Activated naive CD4-positive, alpha-beta T cell treated with anti-CD3 and anti-CD28 coated beads, Interleukin-2, amount 50 U/mL, for 72 hours (primary cell): ENCODE measurements at places on chromosomes 1 and 21. TPM values are rescaled to one million over a fixed set of nuclear protein-coding genes. Genes with fewer than 3 reads are reported as not detected.

- DNase-seq, result no peak
Measured at GRCh38 chr1:41920658-41921057, 1.9 kb upstream of the HIVEP3 start.

DNA sequence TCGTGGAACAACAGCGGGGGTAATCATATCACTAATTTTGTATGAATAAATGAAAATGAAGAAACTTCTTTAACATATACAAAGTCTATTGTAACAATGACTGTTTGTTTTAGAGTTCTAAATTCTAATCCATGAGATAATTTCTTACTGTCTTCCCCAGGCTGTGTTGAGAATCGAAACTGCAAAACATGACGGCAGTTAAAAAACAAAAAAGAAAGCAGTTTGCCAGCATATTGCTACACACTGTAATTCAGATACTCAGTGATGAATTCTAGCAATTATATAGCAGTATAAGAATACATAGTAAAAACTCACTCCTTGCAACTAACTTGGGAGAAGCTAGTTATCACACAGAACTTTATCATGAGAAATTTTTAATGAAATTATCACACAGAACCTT is 22.1 kb downstream of the INSL5 start:
- DNase-seq, result no peak

DNA sequence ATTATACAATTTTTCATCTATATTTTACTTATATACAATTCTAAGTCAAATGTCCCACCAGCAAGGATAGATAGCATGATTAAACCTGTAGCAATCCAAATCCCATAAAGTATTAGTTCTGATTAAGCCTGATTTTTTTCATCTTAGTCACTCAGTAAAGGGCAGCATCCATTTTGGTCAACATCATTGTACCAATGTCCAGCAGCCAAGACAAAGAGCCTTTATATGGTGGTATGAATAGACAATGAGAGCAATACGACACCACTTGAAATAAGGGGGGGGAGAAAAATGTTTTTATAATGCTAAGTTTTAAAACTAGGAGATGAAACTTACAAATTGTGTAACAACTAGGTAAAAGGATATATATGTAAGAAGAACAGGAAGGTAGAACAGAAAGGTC is 7.4 kb downstream of the ZNF644 start:
- no peak for DNase-seq

DNA sequence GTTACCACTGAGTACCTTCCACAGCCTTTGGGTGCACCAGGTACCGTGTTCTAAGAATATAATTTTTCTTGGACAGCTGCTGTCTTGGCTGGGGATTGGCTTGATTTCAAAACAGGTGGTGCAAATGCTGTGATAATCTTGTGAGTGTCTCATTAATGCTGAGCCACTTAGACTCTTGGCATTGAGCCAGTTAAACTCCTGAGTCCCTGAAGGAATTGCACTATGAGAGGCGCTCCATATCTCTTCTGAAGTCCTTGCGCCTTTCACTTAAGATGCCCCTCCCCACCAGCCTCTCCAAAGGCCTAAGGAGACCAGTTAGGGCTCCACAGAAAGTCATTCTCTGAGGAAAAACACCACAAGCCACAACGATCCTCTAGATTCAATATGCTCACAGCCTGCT is 51.0 kb downstream of the BACH1 start:
- no peak for DNase-seq

DNA sequence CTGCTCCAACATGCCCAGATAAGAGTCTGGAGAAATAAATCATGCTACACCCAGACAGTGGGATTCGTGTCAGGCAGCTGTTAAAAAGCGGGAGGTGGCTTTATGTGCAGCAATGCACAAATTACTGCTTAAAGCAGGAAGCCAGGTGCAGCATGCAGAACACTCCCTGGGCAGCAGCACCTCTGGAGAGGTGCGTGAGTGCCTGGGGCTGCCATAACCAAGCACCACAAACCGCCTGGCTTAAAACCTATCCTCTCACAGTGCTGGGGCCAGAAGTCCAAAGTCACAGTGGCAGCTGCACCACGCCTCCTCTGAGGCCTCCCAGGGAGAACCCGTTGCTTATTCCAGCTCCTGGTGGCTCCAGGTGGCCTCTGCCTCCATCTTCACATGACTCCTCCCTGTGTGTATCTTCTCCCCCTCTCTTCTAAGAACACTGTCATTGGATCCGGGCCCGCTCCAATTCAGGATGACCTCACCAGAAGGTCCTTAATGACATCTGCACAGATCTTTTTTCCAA is 115.6 kb downstream of the SIK1 start:
- DNase-seq, result no peak

DNA sequence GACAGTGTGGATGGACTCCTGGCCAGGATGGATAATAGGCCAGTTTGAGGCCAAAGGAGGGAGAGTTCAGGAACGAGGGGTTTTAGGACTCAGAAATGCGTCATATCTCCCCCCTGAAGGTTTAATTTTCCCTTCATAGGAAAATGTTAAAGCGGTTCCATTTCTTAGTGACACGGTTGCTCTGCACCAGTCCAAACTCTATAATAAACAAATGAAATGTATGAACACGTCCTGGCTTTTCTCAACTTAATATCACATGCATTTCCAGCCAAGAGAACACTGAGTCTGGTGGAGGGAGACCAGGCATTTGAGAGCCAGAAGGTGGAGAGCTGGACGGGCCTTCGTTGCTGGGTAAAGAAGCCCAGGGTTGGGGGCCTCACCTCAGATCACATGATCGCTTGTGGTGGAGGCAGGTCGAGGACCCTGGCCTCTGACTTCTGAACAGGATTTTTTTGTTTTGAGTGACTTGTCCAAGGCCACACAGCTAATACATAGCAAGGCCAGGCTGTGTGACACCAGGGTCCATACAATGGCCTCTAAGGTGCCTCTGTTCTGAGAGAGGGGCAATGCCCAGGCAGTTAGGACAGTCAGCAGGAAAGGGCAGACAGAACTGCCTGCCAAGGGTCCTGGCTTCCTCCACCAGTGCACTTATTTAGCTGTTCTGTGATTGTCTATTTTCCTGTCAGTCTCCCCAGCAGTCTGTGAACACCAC is 11.4 kb downstream of the SLC1A7 start:
- DNase-seq, result peak; percentile 50

DNA sequence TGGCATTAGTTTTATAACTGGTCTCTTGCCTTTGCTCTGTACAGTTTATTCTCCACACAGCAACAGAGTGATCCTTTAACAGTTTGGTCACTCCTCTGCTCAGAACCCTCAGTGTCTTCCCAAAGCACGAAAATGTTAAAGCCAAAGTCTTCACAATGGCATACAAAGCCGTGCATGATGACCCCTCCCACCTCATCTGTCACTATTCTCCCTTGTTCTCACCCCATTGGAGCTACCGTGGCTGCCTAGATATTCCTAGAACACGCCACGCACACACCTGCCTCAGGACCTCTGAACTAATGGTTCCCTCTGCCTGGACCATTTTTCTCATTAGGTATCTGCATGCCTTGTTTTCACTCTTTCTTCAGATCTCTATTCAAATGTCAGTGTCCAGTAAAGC is 8.6 kb upstream of the SEMA4A start:
- no peak for DNase-seq

DNA sequence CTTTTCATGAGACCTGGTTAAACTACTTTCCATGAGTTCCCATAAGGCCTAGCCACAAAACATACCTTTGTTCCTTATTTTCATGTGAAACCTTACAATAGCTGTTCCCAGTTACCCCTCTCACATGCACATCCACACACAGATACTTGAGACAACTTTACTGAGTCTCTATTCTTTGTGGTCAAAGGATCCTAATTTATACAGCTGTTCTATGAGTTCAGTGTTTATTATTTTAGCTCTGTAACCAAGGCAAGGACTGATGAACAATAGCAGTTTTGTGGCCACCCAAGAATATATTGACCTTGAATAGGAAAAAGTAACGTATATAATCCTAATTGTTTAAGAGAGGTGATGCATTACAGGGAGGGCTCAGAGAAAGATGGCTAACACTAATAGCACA is 160.5 kb upstream of the CACYBP start:
- DNase-seq, result no peak

- no peak for DNase-seq
Measured at GRCh38 chr1:246324711-246325110, 182.4 kb downstream of the SMYD3 start.

Gene CYP4A11
- not detected for total RNA-seq

Gene OR2AK2
- 0.25 TPM for total RNA-seq
